Activated T-helper 17 cell treated with anti-CD3 and anti-CD28 coated beads, Interleukin-2, amount 50 U/mL, for 72 hours (primary cell): ENCODE measurements at places on chromosomes 16 and 17. TPM values are rescaled to one million over a fixed set of nuclear protein-coding genes. Genes with fewer than 3 reads are reported as not detected.

DNA sequence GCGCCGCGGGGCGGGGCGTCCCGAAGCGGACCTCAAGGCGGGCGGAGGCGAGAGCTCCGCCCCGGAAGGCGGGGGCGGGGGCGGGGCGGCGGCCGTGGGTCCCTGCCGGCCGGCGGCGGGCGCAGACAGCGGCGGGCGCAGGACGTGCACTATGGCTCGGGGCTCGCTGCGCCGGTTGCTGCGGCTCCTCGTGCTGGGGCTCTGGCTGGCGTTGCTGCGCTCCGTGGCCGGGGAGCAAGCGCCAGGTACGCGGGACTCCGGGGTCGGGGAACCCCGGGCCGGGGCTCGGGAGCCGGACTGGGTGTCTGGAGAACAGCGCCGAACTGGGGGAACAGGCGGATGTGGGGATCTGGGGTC lies at the start of gene TNFRSF12A:
TNFRSF12A (plus strand) TSS at position 122 of the 357 bp plus-strand sequence; CDS start at position 152, 30 bp downstream.
- ATAC-seq, result peak; percentile 28

DNA sequence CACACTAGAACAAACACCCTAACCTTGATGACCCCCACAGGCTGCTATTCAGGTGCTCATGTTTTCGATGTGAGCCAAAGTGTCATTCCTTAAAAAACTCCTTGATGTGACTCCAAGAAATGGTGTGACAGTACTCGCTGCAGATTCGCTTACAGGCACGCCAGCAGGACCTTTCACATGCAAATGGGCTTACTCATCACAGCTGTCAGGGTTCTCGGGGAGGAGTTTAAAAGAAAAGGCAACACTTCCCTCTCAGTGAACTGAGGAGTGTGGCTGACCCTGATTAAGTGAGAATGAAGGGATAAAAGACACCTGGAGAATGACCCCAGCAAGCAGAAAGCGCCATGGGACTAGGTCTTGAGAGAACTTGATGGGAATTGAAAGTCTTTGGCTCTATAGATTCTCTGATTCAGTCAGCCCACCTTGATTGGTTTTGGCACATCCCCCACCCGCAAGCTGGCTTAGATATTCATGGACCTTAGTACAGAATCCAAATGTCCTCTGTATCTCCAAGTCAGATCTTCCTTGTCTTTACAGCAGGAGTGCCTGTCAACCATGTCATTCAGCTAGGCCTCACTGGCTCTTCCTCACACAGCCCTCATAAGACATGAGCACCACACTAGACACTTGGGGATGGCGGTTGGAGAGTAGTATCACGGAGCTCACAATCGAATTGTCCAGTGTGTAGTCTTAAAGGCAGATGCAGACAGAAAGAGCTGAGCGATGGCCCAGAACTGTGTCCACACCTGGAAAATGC lies 82.6 kb downstream of the HIC1 start:
- no peak for ATAC-seq

GRCh38 chr17:29022074-29022473 lies 16.2 kb upstream of the SEZ6 start:
- ATAC-seq, result no peak

DNA sequence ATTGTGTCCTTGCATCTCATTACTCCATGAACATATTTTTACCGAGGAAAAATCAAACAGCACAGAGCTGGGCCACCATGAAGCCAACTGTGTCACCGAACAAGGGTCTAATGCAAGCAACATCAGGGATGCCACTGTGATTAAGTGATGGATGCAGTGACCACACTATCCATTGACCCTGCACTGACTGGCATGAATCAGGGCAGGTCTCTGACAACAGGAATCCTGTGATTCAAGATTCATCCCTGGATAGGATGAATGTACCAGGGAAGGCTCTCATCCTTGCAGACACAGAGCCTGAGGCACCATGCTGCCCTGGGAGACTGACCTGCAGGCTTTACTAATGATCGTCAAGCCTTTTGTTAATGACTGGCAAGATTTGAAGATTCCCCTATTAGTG lies 41.5 kb upstream of the ZFHX3 start:
- ATAC-seq, result no peak

DNA sequence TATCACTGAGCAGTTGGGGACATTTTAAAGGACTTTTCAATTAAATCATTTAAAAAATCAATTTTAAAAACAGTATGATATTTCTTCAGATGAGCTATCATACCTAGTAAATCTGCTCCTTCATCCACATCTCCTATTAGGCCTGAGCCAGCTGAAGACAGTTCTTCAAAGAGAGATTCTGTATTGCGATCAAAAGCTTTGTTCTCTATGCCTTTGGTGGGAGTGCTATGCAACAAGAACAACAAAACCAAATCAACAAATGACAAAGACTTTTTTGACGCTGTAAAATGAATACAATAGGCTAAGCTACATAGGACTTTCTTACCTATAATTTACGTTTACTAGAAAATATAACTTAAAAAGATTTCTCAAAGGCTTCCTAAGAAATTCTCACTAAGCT lies 106.5 kb downstream of the SPAG9 start:
- ATAC-seq, result no peak

DNA sequence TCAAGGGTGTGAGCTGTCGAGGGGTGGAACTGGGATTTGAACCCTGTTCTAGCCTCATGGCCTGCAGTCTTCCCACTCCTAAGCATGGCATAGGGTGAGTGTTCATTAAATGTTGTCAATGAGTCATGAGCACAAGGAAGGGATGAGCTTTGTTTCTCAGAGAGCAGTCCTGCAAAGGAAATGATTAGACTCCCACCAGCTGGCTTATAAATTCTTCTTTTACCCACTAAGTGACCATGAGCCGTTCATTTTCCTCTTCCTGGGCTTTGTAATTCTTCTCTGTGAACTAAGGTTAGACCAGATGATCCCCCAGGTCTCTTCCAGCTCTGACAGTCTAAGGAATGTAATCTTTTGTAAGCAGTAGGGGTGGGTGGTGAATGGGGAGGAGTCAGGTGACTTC lies 47.9 kb upstream of the HNF1B start:
- no peak for ATAC-seq

- no peak for ATAC-seq
Measured at GRCh38 chr17:49908782-49909714, 59.9 kb upstream of the DLX4 start.

DNA sequence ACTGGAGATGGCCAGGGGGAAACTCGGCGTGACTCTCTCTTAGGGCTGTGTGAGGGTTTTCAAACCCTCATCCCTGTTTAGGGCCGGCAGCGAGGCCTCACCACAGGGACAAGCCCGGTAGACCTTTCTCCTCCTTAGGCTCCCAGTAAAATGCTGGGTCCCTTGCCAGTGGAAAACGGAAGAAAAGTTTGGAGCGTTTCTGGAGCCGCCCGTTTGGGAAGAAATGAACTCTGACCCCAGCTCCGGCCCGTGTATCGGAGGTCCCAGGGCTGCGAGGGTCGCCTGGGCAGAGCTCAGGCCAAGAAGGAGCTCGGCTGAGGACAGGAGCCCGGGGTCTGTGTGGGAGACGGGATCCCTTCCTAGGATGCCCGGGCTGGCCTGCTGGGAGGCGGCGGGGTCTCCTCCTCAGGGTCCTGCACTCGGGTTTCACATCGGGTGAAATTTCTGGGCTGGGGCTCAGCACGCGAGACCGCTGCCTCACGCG lies 23.2 kb downstream of the ZNF213 start:
- ATAC-seq, result peak; percentile 18

GRCh38 chr16:12826559-12826958 lies 22.9 kb upstream of the CPPED1 start:
- ATAC-seq, result peak; percentile 92

GRCh38 chr17:74549343-74549742 lies 3.4 kb upstream of the CD300C start:
- no peak for ATAC-seq

- ATAC-seq, result no peak
Measured at GRCh38 chr16:68377221-68377620, 66.4 kb downstream of the PRMT7 start.

DNA sequence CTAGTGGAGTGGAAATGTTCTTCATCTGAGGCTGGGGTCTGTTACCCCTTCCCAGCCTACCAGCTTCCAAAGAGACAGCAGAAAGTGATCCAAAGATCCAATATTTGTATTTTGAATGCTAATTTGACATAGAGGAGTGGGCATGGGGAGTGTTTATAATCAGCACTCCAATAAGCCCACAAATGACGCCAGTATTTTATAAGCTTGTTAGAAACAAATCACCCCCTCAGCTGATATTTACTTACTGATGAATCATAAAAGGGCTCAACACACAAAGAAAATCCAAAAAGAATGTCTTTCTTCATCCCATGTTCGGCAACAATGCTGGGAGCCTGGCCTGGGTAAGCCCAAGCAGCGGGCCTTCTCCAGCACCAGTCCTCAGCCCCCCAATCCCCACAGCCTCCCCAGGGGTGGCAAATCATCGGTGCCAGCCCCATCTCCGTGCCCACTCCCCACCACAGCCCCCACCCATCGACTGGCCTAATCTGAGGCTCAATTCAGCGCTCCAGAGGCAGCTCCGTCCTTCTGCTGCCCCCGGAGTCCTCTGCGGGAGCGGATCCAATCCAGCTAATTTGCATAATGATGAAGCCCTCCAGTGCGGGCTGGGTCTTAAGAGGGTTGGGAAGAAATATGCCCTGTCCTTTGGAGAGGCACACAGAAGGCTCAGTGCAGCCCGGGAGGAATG lies 169.5 kb downstream of the C16orf78 start:
- ATAC-seq, result no peak

DNA sequence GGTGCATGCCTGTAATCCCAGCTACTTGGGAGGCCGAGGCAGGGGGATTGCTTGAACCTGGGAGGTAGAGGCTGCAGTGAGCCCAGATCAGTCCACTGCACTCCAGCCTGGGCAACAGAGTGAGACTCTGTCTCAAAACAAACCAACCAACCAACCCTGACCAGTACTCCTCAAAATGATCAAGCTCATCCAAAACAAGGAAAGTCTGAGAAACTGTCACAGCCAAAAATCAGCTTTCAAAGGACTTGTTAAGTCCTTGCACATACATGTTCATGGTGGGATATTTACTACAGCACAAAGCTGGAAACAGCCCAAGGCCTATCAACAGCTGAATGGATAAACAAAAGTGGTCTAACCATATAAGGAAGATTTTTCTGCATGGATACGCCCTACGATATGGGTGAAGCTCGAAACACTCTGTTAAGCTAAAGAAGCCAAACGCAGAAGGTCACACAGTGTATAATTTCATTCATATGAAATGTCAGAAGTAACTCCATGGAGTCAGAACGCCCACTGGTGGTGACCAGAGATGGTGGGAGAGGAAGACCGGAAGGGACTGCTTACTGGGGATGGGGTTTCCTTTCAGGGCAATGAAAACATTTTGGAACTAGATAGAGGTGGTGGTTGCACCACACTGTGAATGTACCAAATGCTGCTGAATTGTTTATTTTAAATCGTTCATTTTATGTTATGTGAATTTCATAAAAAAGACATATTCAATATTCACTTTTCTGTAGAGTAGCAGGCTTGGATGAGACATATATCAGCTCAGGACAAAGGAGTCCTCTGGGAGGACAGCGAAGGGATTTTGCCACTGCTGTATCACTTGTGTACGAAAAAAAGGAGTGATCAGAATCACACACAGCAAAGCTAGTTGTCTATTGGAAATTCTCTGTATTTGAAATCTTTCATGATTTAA lies 17.7 kb downstream of the CCL17 start:
- no peak for ATAC-seq

GRCh38 chr16:20899071-20899470 lies 1.1 kb downstream of the DCUN1D3 start:
- ATAC-seq, result no peak

DNA sequence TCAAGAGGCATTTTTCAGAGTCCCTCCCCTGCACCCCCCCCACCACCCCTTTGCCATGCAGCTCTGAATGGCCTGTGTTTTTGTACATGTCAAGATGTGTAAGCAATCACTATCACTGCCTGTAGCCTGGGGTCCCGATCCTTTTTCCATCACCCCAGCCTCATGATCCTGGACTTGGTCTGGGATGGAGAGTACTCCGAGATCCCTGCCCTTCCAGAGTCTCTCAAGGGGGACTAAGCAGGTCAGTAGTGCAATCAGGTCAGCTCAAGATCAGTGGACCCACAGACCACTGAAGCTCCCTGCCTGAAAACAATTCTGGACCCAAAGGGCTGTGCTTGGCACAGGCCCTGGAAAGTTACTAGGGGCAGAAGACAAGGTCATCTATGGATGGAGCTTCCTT lies 7.5 kb upstream of the GJD3 start:
- ATAC-seq, result no peak

DNA sequence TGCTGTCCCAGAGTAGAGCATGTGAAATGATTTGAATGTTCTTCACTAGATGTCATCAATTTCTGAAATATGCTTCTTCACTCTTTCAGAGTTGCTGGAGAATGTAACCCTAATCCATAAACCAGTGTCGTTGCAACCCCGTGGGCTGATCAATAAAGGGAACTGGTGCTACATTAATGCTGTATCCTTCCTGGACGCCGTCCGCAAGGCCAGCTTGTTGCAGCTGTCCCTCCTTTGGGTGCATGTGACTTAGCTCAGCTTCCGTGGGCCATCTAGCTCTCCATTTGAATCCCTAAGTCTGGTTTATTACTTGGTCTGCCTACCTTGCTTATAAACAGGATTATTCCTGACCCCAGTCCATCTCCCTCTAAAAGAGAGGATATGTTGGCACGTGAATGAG lies 58.8 kb downstream of the USP10 start:
- ATAC-seq, result no peak

DNA sequence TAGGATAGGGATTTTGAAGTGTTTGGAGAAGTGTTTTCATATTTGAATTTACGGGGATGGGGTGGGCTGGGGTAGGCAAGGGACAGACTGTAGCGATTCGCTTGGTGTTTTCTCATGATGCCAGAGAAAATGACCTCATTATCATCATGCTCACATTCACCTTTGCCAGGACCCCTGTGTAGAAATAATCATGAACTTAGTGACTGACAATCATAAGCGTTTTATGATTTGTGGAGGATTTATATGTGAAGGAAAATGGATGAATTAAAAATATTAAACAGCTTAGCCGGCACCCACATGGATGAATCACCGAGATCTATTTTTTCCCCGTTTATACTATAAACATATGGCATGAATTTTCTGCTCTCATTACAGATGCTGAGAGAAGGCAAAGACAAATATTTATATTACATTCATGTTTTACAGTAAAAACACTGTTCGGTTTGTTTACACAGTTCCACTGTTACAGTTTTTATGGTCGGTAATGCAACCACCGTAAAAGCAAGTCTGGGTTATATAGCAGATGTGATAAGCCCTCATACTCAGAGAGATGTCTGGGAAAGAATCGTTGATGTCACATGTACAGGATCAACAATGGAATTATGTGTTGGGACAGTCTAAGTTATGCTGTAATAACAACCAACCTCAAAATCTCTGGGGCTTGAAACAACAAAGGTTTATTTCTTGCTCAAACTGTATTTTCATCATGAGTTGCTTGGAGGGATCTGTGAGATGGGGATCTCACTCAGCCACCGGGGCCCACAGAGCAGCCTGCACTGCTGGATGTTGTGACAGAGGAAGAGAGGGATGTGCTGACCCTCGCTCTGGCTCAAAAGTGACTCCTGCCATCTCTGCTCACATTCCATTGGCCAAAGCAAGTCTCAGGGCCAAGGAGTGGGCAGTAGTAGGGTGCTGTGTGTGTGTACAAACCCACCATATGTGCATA lies 85.1 kb downstream of the WWOX start:
- ATAC-seq, result no peak

Gene ZPBP2
- 0.53 TPM for total RNA-seq

Gene CLEC3A
- not detected for total RNA-seq
